ENCODE measurements at places on chromosomes 3 and 15. TPM values are rescaled to one million over a fixed set of nuclear protein-coding genes. Genes with fewer than 3 reads are reported as not detected.
A peak's percentile ranks its signal among the peaks of the same experiment; 100 is the strongest.

DNA sequence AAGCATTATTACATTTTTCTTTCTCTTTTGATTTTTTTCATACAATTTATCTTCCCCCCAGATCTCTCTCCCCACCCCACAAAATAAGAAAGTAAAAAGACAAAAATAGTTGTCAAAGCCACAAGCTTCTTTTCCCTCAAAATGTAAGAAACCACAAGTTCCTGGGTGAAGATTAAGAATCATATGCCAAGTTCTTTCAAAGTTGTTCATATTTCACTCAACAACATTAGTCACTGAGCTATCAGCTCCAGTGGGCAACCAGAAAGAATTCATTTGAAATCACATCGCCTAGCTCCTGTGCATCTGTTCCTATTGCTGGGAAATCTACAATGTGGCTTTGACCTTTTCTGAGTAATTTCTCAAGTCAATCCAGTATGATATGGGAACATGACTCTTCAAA lies 681.6 kb upstream of the ARPP21 start:
- no peaks in the 10 kb centered on the region for H3K27me3 ChIP-seq
- no peak for DNase-seq
- H3K36me3 ChIP-seq, result no peaks in the 10 kb centered on the region

DNA sequence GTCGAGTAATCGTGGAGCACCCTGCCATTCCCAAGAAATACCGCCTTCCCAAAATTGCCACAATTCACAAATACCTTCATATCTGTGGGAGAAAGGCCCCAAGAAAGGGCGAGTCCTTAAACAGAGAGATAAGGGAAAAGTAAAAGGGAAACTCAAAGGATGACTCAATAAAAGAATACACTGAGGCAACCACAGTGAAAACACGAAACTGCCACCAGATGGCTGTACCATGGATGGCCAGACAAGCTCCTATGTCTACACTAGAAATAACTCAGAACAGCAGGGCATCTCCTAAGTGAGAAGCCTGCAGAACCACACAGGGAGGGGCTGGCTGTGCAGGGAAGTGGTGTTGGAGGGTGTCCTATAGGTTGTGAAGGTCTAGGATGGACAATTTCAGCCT lies 25.0 kb downstream of the SRGAP3 start:
- H3K27ac ChIP-seq, result no peak overlapping the region
- H3K36me3 ChIP-seq, result no peaks in the 10 kb centered on the region
- H3K27me3 ChIP-seq, result no peaks in the 10 kb centered on the region
- no peak overlapping the region for H3K4me3 ChIP-seq
- peaks cover 7% of the 10 kb centered on the region for H3K4me1 ChIP-seq

GRCh38 chr3:177069514-177070329 lies 127.6 kb downstream of the TBL1XR1 start:
- H3K27ac ChIP-seq, result peak overlapping the region; percentile 67
- peaks cover 61% of the 10 kb centered on the region for H3K4me1 ChIP-seq
- H3K27me3 ChIP-seq, result no peaks in the 10 kb centered on the region
- no peak for DNase-seq
- no peak overlapping the region for H3K4me3 ChIP-seq
- peaks cover 27% of the 10 kb centered on the region for H3K36me3 ChIP-seq

PPP2R3A gene
- total RNA-seq, result 0.16 TPM

- peaks cover 29% of the 10 kb centered on the region for H3K36me3 ChIP-seq
- H3K27ac ChIP-seq, result no peak overlapping the region
- no peak for DNase-seq
- H3K4me1 ChIP-seq, result no peaks in the 10 kb centered on the region
Observed at GRCh38 chr3:14452740-14453710, 50.6 kb downstream of the SLC6A6 start.

UPK1B gene
- not detected for total RNA-seq

DNA sequence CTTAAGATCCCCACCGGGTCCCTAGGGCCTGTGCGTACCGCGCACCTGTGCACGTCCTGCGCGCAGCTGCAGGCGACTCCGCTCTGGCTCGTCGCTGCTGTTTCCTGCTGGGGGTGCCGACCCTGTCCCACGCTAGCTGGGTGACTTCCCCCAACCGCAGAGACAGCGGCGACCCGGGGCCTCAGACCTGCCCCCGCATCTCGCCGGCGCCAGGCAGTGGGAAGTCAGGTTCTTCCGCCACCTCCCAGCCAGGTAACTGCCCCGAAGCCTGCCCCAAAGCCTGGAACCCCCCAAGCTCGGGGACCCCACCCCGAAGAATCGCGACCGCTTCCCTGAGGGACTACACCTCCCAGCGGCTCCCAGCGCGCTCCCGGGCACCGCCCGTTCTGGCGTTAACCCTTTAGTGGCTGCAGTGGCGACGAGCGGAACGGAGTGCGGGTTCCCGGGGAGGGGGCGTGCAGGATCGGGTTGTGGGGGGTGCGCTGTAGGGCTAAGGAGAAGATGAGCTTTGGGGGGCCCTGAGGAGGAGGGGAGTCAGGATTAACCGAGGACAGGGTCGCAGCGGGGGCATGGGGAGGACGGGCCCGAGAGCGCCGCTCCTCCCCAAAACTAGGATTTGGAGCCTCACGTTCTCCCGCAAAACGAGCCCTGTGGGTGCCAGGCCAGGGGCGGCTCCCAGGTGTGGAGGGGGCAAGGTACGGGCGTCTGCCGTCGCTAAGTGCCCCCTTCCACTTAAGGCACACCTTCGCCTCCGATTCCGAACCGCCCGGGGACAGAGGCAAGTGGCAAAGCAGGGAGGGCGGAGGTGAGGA lies 589 bp downstream of the NEIL1 start:
- peak overlapping the region; percentile 76 for H3K4me3 ChIP-seq
- peaks cover 1% of the 10 kb centered on the region for H3K27me3 ChIP-seq
- H3K4me1 ChIP-seq, result peaks cover 28% of the 10 kb centered on the region
- peak; percentile 76 for DNase-seq
- peaks cover 25% of the 10 kb centered on the region for H3K36me3 ChIP-seq

SST gene
- not detected for total RNA-seq

- H3K4me3 ChIP-seq, result no peak overlapping the region
- peaks cover 8% of the 10 kb centered on the region for H3K4me1 ChIP-seq
- no peak overlapping the region for H3K27ac ChIP-seq
- no peak for DNase-seq
- H3K36me3 ChIP-seq, result no peaks in the 10 kb centered on the region
Observed at GRCh38 chr3:124839896-124840295, 47.3 kb downstream of the ITGB5 start.

NME9 gene
- total RNA-seq, result not detected

DNA sequence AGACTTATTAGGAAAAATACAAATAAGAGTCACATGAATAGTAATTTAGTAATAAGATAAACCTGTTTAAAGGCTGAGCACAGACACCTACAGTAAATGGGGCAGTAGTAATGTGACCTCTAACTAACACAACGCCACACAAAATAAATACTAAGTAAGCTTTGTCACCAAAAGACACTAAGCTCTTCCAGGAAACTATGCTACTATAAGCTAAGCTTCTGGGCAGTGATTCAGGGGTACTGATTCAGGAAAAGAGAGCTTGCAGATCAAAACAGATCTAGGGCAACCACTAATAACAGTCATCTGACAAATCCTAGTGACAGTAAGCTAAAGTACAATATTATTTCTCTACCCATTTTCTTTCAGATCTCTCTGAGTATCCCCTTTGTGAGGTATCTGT lies 68.8 kb downstream of the PLOD2 start:
- no peaks in the 10 kb centered on the region for H3K27me3 ChIP-seq
- H3K27ac ChIP-seq, result no peak overlapping the region
- no peak for DNase-seq
- H3K36me3 ChIP-seq, result no peaks in the 10 kb centered on the region
- H3K4me1 ChIP-seq, result no peaks in the 10 kb centered on the region

DNA sequence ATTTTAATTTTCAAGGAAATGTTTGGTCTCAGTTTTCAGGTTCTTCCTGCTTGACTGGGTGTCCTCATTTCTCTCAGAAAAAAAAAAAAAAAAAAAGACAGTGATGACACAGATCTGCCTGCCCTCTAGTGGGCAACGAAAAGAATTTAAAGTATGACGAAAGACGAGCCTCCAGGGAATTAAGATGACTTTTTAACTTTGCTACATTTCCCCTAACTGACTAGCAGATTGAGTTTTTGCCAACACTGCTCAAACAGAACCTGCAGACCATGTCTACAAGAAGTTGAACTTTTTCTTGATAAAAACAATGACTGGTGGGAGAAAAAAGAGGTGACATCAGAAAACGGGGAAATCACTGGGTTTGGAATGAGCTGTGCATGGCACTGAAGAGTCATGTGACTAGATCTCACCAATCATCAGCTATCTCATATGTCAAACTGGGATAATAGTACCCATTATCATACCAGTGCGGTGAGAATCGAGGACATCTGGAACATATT lies 40.8 kb downstream of the EOMES start:
- DNase-seq, result peak; percentile 16
- H3K4me1 ChIP-seq, result peaks cover 11% of the 10 kb centered on the region
- H3K27me3 ChIP-seq, result peaks cover 3% of the 10 kb centered on the region
- H3K27ac ChIP-seq, result peak overlapping the region; percentile 85

GRCh38 chr3:49434731-49435130 lies 5.6 kb upstream of the NICN1 start:
- no peaks in the 10 kb centered on the region for H3K36me3 ChIP-seq
- H3K4me3 ChIP-seq, result no peak overlapping the region
- DNase-seq, result no peak
- H3K27me3 ChIP-seq, result no peaks in the 10 kb centered on the region

Data from activated CD8-positive, alpha-beta T cell treated with anti-CD3 and anti-CD28 coated beads for 36 hours (primary cell).